NB4 (cell line): ENCODE measurements at places on chromosomes 12 and 14.

DNA sequence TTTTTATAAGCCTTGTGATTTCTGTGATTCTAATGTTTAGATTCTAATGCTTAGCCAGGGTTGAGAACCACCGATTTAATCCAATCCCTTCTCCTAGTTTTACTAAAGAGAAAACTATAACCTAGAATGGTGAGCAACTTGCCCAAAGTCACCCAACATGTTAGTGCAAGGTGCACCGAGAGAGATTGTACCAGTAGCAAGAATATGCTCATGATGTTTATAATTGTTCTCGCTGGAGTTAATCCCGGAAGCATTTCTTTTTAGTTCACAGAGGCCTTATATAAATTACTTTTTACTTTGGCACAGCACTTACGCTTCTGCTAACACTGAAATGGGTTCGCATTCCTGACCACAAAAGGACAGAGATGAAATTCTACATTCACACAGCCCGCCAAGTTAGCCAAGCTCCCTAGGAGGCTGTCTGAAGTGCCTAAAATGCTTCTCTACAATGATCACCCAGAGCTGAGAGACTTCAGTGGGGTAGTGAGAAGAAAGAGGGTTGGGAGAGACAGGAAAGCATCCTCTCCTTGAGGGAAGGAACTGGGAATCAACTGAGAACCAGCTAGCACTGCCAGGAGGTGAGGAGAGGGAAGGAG, 579 bp upstream of the BLOC1S1 start:
- DNase-seq = no peak

DNA sequence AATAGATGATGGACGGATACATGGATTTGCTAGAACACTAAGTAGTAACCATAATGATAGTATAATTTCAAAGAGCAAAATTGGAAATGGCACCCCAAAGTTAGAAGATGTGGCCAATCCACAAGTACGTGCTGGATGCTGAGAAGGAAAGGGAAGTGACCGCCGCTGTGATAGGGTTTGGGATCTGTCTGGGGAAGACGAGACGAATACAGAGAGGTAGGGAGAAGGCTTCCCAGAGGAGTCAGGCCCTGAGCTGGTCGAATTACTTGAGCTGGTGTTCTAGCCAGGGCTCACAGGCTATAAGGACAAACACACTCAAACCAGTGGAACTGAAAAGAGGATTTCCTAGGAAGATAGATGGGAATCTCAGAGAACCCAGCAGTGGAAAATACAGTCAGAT, 9.4 kb upstream of the ACVR1B start:
- no peak for DNase-seq

DNA sequence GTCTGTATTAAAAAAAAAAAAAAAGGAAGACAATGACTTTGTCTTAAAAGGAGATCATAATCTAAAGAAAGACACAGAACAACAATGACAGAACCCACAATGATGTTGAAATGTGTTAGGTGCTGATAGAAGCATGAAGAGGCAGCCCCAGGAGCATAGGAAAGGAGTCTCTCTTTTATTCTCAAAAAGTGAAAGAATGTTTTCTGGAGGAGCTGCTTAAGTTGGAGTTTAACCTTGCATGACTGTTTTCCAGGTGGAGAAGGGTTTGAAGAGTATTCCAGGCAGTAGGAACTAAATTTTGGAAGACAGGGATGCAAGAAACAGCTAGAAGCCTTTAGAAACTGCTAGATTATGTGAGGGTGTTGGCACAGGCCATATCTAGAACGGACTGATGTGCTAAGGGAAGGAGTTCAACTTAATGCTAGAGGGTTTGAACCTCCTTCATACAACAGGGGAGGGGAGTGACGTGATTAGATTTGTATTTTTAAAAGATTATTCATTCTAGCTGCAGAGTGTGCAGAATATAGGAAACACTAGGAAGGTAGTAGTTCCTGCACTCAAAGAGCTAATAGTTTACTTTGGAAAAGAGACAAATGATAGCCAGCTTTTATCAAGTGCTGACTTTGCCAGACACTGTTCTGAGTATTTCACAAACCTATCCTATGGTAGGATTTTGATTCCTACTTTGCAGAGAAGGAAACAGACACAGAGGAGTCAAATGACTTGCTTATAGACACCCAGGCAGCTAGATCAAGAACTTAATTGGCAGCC, 4.6 kb upstream of the RPL6 start:
- peak; percentile 73 for DNase-seq

DNA sequence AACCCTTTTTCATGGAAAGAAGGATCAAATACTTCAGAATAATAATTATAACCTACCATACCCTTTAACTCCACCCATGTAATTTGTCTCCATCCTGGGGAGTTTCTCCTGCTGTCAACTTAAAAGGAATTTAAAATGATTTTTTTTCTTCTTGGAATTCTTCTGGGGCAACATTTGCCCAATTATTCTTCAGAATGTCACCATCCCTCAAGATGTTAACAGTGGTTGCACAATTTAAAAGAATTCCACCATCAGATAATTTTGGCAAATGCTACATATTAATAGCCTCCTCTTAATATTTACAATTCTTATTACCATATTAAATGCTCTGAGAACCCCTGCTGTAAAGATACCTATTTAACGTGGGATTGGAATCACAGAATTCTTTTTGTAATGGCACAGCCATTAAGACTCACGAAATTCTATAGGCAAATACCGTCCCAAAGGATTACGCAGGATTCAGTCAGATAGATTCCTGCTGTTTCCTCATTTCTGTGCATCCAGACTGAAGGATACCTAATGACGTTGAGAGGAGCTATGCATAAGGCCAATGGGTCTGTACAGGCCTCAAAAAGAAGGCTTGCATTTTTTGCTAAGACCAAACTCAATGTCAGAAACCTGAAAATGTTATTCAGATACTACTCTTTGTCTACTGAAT, 177.5 kb downstream of the DAD1 start:
- DNase-seq = no peak

GRCh38 chr14:34023824-34024767, 73.2 kb upstream of the EGLN3 start:
- no peak for DNase-seq

DNA sequence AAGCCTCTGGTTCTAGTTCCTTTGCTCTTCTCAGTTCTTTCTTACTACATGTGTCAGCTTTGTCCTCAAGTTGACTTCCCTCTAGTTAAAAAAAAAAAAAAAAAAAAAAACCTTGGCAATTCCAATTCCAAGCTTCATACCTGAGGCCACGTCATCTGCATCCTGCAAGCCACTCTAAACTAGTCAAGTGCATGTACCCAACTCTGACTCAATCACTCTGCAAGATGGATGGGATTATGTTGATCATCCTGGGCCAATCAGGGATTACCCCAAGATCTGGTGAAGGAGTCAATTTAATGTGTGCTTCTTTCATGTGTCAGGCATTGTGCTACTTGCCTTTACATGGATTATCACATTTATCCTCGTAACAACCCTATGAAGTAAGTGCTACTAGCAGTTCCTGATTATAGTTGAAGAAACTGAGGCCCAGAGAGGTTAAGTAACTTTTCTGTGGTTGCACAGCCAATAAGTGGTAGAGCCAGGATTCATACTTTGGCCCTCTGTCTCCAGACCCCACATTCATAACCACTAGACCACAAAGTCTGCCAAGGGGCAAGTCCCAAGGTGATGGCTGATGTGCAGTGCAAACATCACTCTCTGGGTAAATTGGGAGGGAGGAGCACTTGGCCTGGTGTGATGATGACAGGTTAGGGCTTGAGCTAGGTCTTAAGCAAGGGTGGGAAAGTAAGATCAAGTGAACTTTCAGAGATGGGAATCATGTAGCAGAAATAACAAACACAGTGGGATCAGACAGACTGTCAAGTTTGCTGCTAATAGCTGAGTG, 17.3 kb upstream of the CCND2 start:
- no peak for DNase-seq

DNA sequence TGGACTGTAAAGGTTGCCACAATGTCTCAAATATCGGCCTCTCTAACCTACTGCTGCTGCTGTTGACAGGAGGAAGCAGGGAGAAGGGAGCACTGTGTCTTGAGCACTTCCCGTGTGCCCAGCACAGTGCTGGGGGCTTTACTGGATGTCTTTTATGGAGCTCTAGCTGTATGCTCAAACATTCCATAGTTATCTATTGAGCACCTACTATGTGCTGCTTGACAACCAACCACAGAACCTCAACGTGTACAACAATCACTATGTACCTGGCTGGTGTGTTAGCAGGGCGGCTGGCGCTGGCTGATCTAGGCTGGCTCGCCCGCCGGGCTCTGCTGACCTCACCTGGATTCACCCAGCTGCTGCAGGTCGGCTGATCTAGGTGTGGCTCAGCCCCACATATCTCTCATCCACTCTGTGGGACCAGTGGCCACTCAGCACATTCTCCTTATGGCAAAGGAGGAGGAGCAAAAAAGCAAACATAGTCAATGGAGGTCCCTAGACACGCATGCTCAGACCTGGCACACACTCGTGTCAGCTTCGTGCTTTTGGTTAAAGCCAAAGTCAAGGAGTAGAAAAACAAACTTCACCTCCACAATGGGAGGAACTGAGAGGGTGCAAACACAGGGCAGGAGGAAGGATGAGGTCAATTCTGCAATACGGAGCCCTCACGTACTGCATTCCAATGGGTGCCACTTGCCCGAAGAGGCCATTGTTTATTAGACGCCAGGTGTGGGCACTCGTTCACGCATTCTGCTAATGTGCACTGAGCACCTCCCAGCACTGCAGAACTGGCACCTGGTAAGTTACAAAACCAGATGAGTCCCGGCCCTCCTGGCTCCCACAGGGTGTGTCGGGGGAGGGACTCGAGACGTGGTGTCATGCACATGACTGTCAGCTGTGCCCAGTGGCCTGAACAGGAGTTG, 147.2 kb downstream of the SCARB1 start:
- DNase-seq = no peak

DNA sequence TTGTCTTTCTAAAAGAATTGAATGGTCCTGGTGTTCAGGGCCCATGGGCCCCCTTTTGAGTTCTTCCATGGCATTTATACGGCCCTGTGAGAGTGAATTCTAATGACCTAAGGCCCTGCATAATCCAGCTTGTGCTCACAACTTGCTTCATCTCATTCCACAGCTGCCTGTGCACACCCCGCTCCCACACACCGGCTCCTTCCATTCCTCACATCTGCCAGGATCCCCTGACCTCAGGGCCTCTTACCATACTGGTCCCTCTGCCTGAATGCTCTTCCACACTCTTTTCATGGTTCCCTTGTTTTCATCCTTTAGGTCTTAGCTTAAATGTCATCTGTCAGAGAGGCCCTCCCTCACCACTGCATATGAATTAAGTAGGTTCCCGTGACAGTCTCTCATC, 49.5 kb upstream of the EGLN3 start:
- DNase-seq = no peak

- DNase-seq = no peak
Measured at GRCh38 chr12:103780093-103780440, 61.0 kb downstream of the NT5DC3 start.

- no peak for DNase-seq
Measured at GRCh38 chr12:132873724-132874123, 13.7 kb downstream of the CHFR start.
